ENCODE measurements at places on chromosomes 16 and 17.

DNA sequence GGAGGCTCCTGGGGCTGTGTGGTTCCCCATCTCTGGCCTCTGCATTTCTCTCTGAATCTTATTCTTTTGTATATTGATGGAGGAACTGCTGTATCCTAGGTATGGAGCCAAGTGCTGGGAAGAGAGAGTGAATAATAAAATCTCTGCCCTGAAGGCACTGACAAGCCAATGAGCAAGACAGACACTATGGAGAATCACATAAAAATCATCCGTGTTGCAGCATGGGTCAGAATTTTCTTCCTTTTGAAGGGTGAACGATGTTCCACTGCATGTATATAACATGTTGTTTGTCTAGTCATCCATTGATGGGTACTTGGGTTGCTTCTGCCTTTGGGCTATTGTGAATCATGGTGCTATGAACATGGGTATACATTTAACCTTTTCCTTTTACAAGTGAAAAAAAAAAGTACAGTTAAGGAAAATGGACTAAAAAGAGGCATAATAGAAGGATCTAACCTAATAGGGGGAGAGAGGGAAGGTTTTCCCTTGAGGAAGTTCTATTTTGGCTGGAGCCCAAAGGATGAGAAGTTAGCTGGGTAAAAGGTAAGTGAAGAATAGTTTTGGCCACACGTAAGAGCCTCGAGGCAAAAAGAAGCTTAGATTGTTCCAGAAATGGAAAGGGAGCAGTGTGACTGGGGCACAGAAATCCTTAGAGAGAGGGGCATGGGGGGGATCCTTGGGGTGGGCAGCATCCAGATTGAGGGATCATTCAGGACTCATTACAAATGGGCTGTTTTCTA, 32.3 kb upstream of the GNA13 start:
- DNase-seq: no peak

DNA sequence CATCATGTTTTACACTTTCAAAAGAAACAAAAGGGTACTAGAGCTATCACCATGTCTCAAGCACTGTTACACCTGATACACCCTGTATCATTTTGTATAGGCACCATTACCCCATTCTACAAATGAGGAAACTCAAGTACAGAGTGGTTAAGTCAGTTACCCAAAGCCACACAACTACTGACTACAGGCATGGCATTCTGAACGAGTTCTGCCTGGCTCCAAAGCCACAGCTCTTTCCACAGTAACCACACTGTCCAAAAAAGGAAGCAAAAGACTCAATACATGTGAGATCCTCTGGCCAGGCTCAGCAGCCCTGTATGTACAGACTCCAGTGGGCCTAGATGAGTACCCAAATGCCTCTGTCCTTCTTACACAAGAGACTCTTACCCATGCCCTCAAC, 4.7 kb downstream of the DYNC1LI2 start:
- no peak for DNase-seq

- no peak for DNase-seq
These were observed 66.1 kb upstream of the HS3ST4 start for GRCh38 chr16:25625620-25626019.

- DNase-seq: no peak
These were observed 7.1 kb downstream of the COPZ2 start for GRCh38 chr17:48030531-48030930.

GRCh38 chr16:48965386-48965785, 316.3 kb downstream of the CBLN1 start:
- DNase-seq: no peak

DNA sequence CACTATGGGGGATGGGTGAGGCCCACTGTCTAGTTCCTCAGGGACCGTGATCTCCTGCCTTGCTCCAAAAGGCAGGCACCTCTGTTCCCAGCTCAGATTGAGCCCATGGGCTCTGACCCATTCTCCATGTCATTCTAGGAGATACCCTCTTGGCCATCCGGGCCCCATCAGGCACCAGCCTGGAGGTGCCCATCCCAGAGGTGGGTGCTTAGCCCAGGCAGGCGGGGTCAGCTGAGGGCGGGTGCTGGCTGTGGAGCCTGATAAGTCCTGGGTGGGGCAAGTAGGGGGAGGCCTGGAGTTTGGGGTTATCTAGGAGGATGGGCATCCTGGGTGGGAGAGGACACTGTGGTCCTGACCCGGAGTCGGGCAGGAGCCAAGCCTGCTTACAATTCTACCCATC, 2.3 kb downstream of the E2F4 start:
- DNase-seq: no peak

- DNase-seq: no peak
These were observed 176.0 kb downstream of the TMEM132E start for GRCh38 chr17:34755371-34755770.

- no peak for DNase-seq
These were observed 78.5 kb downstream of the SALL1 start for GRCh38 chr16:51072591-51072990.

GRCh38 chr16:85448557-85449190, 164.4 kb upstream of the GSE1 start:
- DNase-seq: peak; percentile 47

DNA sequence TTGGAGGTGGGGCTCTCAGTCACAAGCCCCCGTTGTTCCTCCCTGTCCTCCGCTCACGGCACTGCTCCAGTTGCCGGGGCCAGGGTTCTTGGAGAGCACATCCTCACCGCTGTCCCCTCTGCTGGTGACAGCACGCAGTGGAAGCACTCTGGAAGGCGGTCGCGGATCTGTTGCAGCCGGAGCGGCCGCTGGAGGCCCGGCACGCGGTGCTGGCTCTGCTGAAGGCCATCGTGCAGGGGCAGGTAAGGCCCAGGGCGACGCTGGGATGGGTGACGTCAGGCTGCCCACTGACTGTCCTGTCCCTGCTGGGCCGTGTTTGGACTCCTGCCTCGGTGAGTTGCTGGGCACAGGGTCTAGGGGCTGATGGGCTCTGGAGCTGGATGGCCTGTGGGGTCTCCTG, 5.4 kb downstream of the TSC2 start:
- no peak for DNase-seq

- DNase-seq: no peak
These were observed 86.2 kb upstream of the CA10 start for GRCh38 chr17:52244689-52245088.

- DNase-seq: no peak
These were observed 117.4 kb downstream of the SOX9 start for GRCh38 chr17:72238157-72238673.

- no peak for DNase-seq
These were observed 19.0 kb upstream of the CPHXL start for GRCh38 chr16:75745242-75745641.

DNA sequence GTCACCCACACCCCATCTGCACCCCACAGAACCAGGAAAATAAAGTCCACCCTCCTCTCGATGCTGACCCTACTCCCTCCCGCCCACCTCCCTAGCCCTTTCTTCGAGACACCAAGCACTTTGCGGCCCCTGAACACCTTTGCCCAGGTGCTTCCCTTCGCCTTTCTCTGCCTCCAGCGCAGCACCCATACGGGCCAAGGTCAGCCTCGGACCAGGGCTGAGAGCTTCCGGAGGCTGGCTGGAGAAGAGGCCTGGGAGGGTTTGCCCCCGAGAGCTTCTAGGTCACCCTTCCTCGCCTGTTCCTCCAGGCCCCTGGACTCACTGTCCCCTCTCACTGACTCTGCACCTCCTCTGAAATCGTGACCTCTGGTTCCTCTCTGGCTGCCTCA, 2.7 kb upstream of the NHERF2 start:
- no peak for DNase-seq

DNA sequence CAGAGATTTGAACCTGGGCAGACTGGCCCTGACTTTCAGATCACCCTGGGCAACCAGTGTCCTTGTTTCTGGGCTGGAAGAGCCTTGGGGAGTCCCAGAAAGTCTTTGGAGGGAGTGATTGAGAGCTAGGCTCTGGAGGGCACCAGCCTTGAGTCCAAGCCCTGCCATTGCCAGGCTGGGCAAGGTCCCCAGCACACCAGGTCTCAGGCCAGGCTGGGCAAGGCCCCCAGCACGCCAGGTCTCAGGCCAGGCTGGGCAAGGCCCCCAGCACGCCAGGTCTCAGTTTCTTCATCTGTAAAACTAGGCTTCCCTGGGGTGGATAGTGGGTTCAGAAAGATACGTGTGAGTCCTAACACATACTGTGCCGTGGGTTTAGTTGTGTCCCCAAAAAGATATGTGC, 135.0 kb downstream of the IRF8 start:
- no peak for DNase-seq

GRCh38 chr16:339680-340079, 12.8 kb downstream of the AXIN1 start:
- no peak for DNase-seq

- peak; percentile 77 for DNase-seq
These were observed 840 bp downstream of the MYO1C start for GRCh38 chr17:1491443-1492248.

DNA sequence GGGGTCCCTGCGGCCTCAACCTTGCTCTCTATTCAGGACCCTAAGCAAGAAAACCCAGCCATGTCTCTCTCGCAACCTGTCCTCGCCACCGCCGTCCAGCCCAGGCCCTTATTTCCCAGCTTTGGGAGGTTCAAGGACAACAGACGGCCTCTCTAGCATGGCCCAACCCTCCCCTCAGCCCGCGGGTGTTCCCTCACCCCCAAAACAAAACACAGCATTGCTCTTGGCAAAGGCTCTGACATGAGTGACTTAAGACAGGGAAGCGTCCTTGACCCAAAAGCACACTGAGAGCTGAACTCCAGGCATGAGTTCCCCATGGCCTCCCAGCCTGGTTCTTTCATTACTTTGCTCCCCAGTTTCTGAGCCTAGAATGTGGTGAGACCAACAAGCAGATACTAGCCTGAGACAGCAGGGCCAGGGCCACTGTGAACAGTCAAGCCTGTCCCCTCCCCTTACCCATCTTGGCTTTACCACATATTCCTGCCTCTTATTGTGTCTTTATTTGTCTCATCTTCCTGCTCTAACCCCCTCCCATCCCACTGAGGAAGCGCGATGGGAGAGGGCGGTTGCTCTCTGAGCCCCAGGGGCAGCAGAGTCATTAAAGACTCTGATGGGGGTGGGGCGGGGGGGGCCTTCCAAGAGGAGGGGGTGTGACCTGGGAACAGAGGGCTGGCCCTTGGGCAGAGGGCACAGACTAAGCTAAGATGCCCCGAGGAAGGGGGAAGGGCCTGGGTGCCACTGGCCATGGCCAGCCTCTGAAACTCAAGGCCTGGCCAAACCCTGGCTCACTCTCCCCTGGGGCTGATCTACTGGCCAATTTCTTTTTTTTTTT, 11.8 kb downstream of the SREBF1 start:
- peak; percentile 31 for DNase-seq

GRCh38 chr17:59837308-59838051, 55.3 kb downstream of the TUBD1 start:
- DNase-seq: peak; percentile 60

DNA sequence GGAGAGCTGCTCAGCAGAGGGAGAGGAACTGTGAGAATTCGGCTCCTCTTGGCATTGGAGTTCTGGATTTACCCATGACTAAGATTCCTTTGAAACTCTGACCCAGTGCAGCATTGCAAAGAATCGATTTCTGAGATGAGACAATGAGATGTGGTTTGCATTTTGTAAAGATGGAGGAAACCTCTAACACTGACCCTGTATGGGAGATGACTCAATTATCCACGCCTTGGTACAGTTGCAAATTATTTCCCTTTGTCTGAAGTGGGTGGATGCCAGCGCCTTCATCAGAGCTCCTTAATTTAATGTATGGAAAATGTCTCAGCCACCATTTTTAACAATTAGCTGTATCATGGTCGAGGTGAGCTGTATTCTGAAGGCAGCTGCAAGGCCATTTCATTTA, 53.4 kb downstream of the NUP93 start:
- no peak for DNase-seq

GRCh38 chr16:10883004-10883403, 6.0 kb downstream of the CIITA start:
- DNase-seq: no peak

DNA sequence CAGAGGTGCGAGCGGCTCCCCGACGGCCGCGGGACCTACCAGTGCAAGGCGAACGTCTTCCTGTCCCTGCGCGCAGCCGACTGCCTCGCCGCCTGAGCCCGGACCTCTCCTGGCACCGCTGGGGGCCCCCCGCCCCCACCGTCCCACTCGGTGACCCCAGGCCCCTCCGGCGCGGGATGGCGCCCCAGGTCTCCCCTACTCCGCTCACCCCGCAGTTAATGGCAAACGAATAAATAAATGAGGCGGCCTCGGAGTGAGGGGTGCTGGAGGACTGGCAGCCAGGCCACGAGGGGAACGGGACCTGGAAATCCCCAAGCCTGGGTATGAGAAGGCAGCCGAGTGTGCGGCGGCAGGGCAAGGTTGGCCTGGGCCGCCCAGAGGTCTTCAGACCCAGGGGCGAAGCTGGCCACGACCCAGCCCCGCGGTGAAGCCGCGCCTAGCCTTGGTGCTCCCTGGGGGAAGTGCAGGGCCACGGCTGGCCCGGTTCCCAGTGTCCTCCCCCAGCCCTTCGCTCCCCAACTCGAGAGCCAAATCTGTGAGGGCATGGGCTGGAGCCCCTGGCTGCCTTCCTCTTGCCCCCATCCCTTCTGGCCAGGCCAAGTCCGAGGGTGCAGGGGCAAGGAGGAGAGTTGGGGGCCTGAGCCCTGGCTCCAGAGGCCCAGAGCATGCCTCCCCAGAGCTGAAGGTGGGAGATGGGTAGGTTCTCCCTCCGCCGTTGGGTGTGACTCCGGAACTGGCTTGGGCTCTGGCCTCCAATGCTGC, 796 bp downstream of the NPB start:
- no peak for DNase-seq
